PC-3 (cell line): ENCODE measurements at places on chromosomes 1 and 21. TPM values are rescaled to one million over a fixed set of nuclear protein-coding genes. Genes with fewer than 3 reads are reported as not detected.

DNA sequence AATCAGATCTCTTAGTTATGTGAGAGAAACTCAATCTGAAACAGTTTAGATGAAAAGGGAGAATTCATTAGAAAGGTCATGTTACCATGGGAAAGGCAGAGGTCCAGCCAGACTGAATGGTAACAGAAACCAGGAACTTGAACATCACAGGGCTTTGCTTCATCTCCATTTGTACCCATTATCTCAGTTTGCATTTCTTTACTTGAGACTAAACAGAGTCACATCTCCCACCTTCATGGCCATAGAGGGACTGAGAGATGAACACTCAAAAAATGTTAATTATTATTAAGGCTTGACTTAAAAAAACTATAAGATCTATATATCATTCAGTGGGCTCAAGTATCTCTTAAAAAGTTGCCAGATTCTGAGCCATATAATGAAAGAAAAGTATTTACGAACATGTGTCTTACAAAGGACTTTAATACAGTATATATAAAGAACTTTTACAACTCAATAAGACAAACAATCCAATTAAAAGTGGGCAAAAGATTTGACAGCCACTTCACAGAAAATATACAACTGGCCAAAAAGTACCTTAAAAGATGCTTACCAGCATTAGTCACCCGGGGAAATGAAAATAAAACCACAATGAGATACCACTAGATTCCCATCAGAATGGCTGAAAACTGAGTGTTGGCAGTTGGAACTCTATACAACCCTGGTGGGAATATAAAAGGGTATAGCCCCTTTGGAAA, 13.2 kb downstream of the KYAT3 start:
- no peak overlapping the region for H3K27ac ChIP-seq
- H3K4me1 ChIP-seq, result peaks cover 25% of the 10 kb centered on the region
- H3K27me3 ChIP-seq, result no peaks in the 10 kb centered on the region

DNA sequence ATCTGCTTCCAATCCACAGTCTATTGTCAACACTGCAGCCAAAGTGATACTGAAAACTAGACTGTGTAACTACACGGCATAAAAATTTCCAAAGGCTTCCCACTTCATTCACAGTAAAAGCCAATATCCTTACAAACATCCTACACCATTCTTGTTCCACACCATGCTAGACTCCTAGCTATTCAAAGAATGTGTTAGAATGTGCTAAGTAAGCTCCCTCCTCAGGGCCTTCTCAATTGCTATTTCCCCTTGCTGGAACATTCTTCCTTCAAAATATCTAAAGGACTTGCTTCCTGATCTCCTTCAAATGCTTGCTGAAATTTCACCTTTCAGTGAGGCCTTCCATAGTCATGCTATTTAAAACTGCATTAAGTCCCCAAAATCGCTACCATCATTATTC, 228.1 kb downstream of the AKT3 start:
- H3K27ac ChIP-seq, result no peak overlapping the region
- no peaks in the 10 kb centered on the region for H3K27me3 ChIP-seq
- peaks cover 25% of the 10 kb centered on the region for H3K36me3 ChIP-seq
- no peaks in the 10 kb centered on the region for H3K4me1 ChIP-seq
- DNase-seq, result no peak

DNA sequence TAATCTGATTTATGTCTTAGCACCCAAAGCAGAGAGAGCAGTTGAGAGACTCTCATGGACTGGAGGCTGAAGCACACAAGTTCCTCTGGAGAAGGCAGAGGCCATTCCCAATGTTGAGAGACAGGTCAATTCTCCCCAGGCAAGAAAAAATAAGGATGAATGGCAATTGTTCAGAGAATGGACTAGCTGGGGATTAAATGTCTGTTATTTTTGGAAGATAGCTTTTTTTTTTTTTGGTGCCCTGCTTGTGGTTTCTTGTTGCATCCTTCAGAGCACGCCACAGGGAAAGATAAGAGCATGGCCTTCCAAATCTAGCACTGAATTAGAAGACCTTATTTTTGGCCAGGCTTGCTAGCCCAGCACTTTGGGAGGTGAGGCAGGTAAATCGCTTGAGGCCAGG, 65.6 kb upstream of the ERRFI1 start:
- no peaks in the 10 kb centered on the region for H3K36me3 ChIP-seq
- no peaks in the 10 kb centered on the region for H3K27me3 ChIP-seq
- H3K27ac ChIP-seq, result peak overlapping the region; percentile 98
- no peak overlapping the region for H3K4me3 ChIP-seq
- H3K4me1 ChIP-seq, result peaks cover 67% of the 10 kb centered on the region

The HSF2BP gene
- 1.2 and 2.4 TPM in 2 replicates for total RNA-seq

The TARBP1 gene
- 15.1 and 27.7 TPM in 2 replicates for total RNA-seq

- H3K36me3 ChIP-seq, result no peaks in the 10 kb centered on the region
- no peak overlapping the region for H3K4me3 ChIP-seq
- no peak for DNase-seq
- no peaks in the 10 kb centered on the region for H3K27me3 ChIP-seq
- H3K4me1 ChIP-seq, result 0 out of 2 replicates have a peak, but pooled peaks cover 4% of the 10 kb centered on the region
Measured at GRCh38 chr1:87723193-87723592, 394.5 kb downstream of the LMO4 start.

- no peak for DNase-seq
- H3K36me3 ChIP-seq, result no peaks in the 10 kb centered on the region
- no peak overlapping the region for H3K27ac ChIP-seq
- no peaks in the 10 kb centered on the region for H3K27me3 ChIP-seq
Measured at GRCh38 chr1:5998051-5998905, 6.1 kb upstream of the NPHP4 start.

GRCh38 chr1:187627516-187627915, 798.8 kb downstream of the PLA2G4A start:
- no peaks in the 10 kb centered on the region for H3K36me3 ChIP-seq
- no peak overlapping the region for H3K4me3 ChIP-seq
- no peak overlapping the region for H3K27ac ChIP-seq
- H3K27me3 ChIP-seq, result no peaks in the 10 kb centered on the region

DNA sequence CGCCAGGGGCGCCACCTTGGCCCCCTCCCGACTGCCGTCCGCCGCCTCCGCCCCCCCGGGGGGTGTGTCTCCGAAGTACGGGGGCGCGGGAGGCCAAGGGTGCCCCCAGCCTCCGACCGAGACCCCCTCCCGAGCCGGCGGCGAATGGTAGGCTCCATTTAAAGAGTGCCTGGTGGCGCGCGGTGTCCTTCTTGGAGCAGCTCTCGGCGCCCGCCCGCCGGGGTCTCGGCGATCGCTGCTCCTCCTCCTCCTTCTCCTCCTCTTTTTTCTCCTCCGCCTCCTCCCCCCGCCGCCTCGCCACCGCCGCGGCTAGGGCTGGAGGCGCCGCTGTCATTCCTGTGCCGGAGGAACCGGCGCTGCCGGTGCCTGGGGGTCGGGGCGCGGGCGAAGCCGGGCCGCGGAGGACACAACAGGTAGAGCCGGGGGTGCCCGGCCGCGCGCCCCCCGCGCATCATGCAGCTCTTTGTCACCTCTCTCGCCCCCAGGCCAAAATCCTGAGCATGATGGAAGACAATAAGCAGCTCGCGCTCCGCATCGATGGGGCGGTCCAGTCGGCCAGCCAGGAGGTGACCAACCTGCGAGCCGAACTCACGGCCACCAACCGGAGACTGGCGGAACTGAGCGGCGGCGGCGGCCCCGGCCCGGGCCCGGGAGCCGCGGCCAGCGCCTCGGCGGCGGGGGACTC, at the start of gene KAZN:
TSS of gene KAZN (plus strand) at position 188 of the 685 bp plus-strand sequence.
- peak within 1 kb of the TSS; percentile 82 for H3K4me3 ChIP-seq
- 0 out of 2 replicates have a peak, but pooled peaks cover 8% of the 10 kb centered on the region for H3K27me3 ChIP-seq
- H3K36me3 ChIP-seq, result no peaks in the 10 kb centered on the region
- H3K4me1 ChIP-seq, result peaks cover 3% of the 10 kb centered on the region; the same call in 1 of the 2 replicates

DNA sequence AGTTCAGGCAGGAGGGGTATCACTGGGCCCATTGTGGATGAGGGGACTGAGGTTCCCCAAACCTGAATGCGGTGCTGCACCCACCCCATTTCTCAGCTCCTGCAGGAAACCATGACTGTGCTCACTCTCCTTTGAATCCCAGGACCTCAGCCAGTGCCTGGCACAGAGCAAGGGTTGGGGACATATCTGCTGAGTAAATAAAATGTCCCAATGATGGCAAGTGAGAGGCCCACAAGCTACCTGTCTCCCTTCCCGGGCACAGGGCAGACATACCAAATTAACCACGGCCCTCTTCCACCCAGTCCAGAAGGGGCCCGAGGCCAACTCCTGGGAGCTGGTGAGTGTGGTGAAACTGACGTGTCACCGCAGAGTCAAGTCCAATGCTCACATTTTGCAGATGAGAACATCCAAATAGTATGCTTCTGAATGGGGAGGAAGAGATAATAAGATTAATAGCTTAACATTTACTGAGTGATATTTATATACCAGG, 97.6 kb downstream of the EPHB2 start:
- no peak overlapping the region for H3K4me3 ChIP-seq
- peak overlapping the region; percentile 26 for H3K27ac ChIP-seq
- peak; percentile 73 for DNase-seq

- no peaks in the 10 kb centered on the region for H3K27me3 ChIP-seq
- H3K27ac ChIP-seq, result peak overlapping the region; percentile 27
- no peak overlapping the region for H3K4me3 ChIP-seq
- H3K36me3 ChIP-seq, result peaks cover 7% of the 10 kb centered on the region; the same call in 1 of the 2 replicates
Measured at GRCh38 chr1:198904321-198904720, 265.5 kb downstream of the PTPRC start.

The RGSL1 gene
- total RNA-seq, result not detected in 2 replicates

DNA sequence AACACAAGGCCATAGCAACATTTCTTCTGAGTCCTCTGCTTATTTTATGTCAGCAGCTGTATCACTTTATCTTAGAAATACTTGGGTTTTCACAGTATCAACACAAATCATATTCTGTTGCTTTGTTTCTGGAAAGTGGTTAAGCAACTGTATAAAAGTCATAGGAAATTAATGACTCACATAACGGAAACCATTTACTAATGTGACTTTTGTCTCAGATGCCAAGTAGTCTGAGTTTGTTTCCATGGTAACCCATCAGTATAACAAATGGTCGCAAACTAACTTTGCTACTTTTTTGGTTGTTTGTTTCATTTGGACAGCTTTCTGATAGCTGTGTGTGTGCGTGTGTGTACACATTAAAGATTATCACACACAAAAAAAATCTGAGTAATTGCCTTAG, 31.1 kb downstream of the EEIG2 start:
- DNase-seq, result peak; percentile 78
- H3K36me3 ChIP-seq, result no peaks in the 10 kb centered on the region
- peak overlapping the region; percentile 86 for H3K27ac ChIP-seq
- H3K4me1 ChIP-seq, result peaks cover 33% of the 10 kb centered on the region

- no peak for DNase-seq
- H3K4me3 ChIP-seq, result no peak overlapping the region
- peaks cover 20% of the 10 kb centered on the region for H3K4me1 ChIP-seq
- H3K27me3 ChIP-seq, result no peaks in the 10 kb centered on the region
- no peaks in the 10 kb centered on the region for H3K36me3 ChIP-seq
Measured at GRCh38 chr1:241722947-241723346, 70.9 kb downstream of the WDR64 start.

The PSMB4 gene
- 734 and 818 TPM in 2 replicates for total RNA-seq

DNA sequence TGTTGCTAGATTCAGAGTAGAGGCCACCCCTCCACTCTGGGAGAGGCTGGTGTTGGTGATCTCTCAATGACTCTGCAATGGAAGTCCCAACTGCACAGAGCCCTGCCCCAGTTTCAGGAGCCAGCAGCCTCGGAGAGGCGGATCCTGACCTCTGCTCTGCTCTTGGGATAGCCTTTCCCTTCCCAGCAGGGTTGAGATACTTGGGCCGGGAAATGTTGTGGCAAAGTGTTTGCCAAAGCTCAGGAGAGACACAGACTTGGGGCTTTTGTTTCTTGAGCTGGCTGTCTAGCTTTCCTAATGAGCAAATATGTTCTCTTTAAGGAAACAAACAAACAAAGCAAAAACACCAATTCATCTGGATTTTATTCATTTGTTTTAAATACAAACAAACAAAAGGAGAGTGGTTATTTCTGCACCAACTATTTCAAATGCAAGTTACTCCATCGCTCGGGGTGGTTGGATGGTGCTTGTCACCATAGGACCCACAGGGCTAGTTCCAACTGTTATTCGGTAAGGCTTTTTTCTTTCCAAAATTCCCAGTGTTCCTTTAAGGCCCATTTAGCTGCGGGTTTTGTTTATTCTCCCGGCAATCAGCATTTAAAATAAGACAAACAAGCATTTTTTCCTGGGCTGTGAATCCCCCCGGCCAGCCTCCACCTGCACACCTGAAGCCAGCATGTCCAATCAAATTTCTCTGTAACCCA, 193.9 kb upstream of the LMO4 start:
- no peaks in the 10 kb centered on the region for H3K27me3 ChIP-seq
- no peak overlapping the region for H3K4me3 ChIP-seq
- no peaks in the 10 kb centered on the region for H3K4me1 ChIP-seq
- H3K36me3 ChIP-seq, result no peaks in the 10 kb centered on the region
- DNase-seq, result no peak

DNA sequence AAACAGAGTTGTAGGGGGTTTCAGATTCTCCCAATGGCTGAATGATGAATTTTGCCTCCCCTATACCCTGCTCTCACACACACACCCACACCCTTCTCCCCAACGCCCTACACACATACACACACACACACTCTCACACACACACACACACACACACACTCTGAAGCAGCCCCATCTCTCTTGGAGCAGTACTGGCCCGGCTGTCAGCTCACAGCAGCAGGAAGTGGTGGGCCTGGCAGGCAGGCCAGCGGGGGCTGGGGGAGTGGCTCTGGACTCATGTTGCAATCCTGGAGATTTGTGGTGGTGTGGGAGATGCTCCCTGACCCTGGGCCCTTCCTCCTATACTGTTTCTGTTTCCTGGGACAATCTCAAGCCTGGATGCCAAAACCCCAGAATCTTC, 2.2 kb downstream of the IKBKE start:
- H3K4me1 ChIP-seq, result peaks cover 41% of the 10 kb centered on the region
- no peak for DNase-seq
- H3K4me3 ChIP-seq, result no peak overlapping the region
- peaks cover 25% of the 10 kb centered on the region for H3K36me3 ChIP-seq
- H3K27ac ChIP-seq, result no peak overlapping the region

The CELSR2 gene
- 3.6 and 6.4 TPM in 2 replicates for total RNA-seq

DNA sequence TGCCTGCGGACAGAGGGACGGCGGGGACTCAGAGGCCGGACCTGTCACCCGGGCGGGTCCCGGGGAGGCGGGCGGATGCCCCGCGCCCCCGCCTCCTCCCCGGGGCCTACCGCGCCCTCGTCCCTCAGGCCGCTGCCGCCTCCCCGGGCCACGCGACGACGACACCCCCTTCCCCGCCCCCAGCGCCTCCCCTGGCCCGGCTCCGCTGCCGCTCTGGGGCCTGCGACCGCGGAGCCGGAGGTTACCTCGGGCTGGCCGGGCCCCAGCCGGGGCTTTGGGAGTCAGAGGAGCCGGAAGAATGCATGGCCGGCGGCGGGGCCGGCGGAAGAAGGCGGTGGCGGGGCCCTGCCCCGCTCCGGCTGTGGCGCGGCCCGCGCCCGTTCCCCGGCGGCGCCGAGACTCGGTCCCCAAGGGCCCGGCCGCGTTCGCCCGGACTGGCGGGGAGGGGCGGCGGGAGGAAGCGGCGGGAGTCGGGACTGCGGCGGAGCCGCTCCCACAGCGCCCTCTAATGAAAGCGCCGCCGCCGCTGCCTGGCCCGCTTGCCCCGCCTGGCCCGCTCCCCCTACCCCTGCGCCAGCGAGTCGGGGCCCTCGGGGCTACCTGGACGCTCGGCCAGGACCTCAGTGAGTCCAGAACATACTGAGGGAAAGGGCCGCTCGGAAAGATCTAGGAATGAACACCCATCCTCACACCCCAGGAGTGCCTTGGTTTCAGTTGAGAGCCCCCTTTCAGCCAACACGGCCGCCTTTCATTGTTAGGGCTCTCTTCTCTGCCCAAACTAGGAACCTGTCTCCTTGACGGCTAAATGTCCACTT, at the start of gene LPGAT1:
TSS of gene LPGAT1 (minus strand) at position 436 of the 815 bp plus-strand sequence. CDS start 1,467 bp downstream, outside the sequence.
- no peak within 1 kb of the TSS for H3K27ac ChIP-seq
- no peaks in the 10 kb centered on the region for H3K27me3 ChIP-seq
- peak; percentile 79 for DNase-seq
- H3K36me3 ChIP-seq, result no peaks in the 10 kb centered on the region
- H3K4me3 ChIP-seq, result peak within 1 kb of the TSS; percentile 84
- peaks cover 13% of the 10 kb centered on the region; the same call in 1 of the 2 replicates for H3K4me1 ChIP-seq

The BSND gene
- not detected in 2 replicates for total RNA-seq
